AG09319 (cell line): ENCODE measurements at places on chromosomes 1 and 21.

- no peak for DNase-seq
Measured at GRCh38 chr1:206631085-206631509, 4.2 kb upstream of the DYRK3 start.

DNA sequence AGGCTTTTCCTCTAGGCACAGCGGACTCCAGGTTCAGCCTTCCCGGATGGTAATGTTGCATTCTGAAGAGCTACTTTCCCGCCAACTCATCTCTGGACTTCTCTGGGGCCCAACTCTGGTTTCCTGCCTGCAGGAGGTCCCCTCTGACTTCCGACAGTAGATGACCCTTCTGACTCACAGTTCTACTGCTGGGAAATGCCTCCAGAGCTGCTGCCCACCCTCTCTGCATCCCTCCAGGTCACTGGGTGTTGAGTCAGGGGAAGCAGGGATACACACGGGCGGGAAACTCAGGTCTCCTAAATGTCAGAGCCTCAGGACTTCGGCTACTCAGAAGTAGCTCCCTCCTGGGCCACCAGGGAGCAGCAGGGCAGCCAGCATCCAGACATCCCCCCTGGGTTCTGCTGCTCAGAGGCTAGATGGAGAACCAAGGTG lies 2.1 kb upstream of the KIF21B start:
- DNase-seq = no peak

DNA sequence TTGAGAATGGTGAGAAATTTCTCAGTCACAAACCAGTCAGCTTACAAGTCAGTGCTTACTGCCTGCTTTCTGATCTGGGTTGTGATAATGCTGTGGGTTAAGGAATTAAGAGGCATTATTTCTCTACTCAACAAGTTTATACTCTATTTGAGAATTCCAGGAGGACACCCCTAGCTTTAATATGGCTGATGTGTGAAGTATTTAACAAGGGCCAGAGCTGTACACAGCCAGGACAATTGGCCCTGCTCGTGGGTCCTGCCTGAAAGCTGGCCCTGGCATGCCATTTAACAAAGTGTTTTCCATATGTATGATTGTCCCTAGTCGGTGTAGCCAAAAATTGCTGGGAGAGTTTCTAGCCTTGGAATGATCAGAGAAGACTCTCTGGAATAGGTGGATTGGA lies 43.2 kb downstream of the HHAT start:
- DNase-seq = no peak

GRCh38 chr1:30721812-30722537 lies 1.4 kb downstream of the MATN1 start:
- no peak for DNase-seq

- DNase-seq = no peak
Measured at GRCh38 chr1:172533513-172534151, 682 bp downstream of the SUCO start.

GRCh38 chr1:25809283-25809926 lies 9.4 kb downstream of the SELENON start:
- no peak for DNase-seq

GRCh38 chr1:221708076-221708571 lies 33.8 kb downstream of the DUSP10 start:
- no peak for DNase-seq

DNA sequence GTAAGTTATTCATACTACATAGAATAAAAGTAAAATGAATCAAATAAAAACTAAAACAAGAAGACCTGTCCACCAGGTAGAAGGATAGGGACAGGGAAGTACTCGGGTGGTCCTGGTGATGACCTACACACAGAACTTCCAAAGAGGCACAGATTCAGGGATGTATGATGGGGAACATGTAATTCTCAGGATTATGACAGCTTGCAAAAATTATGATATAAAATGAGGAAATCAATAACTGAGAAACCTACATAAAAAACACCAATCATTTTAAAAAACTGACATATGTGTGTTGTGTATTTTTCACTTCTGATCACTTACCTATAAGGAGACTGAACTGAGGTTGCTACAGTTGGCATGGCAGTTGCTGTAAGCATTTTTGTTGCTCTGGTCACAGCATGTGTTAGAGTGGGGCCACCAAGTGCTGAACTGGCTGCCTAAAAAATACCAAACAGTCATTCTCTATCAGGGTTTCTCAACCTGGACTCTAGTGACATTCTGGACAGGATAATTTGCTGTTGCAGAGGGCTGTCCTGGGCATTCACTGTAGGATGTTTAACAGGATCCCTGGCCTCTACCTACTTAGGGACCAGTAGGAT lies 73.8 kb downstream of the USP24 start:
- no peak for DNase-seq

DNA sequence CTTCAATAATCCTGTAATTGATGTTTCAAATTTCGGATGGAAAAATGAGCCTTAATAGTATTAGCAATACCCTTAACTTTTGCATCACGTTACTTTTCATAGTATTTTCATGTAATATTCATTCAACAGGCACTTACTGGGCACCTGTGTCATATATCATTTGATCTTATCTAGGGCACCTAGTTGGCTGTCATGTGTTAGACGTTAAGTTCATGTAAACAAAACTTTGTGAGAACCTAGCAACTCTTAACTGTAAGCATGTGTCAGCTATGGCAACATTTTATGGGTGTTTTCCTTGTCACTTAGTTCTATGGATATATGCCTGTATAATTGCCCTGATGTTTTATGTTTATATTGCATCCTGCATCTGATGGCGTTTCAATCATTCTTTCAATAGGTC lies 777 bp downstream of the LAMC2 start:
- no peak for DNase-seq

- no peak for DNase-seq
Measured at GRCh38 chr1:24996983-24997893, 67.2 kb upstream of the RUNX3 start.

DNA sequence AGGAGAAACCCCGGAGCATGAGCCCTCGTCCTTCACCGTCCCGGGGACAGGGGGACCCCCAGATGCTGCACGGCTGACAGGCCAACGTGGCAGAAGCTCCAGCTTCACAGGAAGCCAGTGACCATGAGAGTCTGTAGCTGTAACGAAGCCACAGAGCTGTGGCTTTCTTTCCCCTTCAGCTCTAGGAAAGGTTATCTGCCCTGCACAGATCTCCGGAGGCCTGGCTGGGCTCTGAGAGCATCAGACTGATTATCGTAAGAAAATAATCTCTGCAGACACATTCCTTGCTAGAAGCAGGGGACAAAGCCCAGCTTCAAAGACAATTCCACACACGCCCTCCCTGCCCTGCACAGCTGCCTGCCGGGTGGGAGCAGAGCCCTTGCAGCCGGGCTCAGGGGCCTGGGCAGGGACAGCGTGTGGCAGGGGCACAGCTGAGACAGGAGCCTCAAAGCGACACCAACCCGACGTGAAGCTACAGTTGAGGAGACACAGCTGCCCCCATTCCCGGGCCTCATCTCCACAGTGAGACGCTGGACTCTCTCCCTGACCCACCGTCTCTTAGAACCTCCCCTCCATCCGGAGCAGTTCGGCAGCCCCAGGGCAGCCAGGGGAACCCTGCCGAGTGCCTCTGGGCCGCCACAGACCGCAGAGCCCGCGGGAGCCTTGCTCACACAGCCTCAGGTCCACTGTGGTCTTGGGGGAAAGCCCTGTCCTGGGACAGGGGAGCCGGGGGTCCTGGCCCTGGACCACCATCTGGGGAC lies 30.6 kb downstream of the POFUT2 start:
- no peak for DNase-seq

DNA sequence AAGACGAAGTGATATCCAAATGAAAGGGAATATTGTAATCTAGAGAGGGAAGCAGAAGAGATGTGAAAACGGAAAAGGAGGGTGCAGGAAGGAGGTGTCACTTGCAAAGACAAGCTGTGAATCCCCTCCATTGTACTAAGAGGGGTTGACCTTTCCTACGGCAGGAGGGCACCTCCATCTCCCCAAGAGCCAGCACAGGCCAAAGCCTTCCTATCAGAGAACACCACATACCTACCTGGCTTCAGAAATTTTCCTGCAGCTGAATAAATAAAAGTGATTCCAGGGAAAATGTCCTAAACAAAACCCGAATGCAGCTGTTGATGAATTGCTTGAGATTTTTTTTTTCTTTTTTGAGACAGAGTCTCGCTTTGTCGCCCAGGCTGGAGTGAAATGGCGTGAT lies 14.3 kb downstream of the KANK4 start:
- no peak for DNase-seq

- no peak for DNase-seq
Measured at GRCh38 chr21:41219498-41220207, 51.7 kb downstream of the BACE2 start.

DNA sequence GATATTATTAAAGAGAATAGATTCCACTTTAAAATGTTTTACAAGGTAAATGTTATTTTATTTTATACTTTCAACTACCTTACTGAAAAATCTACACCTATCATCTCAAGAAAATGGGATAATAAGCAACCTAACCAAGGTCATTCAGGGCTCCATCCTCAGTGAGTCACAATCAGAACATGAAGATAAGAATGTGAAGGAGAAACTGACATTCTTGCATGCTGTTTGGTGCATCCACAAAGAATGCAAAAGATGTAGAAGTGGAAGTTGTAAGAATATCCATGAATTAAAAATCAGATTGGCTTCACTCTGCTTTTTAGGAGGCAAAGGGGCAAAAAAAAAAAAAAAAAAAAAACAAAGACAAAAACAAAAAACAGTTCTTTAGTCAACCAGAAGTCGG lies 6.5 kb downstream of the WARS2 start:
- no peak for DNase-seq

DNA sequence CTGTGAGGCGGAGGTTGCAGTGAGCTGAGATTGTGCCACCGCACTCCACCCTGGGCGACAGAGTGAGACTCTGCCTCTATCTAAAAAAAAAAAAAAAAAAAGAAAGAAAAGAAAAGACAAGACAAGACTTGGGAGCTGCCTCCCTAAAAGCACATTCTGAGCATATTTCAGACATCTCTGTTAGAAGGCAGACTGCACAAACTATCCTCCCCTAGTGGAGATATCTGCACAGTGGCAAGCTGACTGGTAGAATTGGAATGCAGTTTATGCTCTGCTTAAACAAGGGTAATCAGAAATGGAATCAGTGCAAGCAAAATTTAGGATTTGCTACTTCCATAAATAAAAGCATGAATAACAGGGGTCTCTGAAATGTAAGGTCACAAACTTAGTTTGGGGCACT lies 31.8 kb downstream of the GNG4 start:
- DNase-seq = no peak

DNA sequence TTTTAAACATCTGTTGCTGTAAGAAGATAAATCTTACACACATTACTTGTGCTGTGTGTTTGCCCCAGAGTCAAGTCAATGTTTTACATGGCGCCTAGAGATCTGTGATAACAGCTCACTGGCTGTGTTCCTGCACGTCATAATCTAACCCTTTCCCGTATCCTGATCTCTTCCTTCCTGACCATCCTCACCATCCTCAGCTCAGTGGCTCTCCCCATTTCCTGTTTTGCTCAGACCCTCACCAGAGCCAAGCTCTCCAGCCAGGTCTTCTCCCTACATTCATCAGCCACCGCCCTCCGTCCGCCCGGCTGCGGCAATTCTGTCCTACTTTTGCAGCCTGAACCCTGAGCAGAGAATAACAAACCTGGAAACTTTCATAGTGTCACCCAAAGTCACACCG lies 824.7 kb downstream of the USP25 start:
- DNase-seq = no peak

GRCh38 chr1:2290171-2290578 lies 62.1 kb downstream of the SKI start:
- DNase-seq = no peak

- DNase-seq = no peak
Measured at GRCh38 chr1:25148673-25149300, 83.5 kb downstream of the SYF2 start.

GRCh38 chr1:87642581-87643221 lies 314.0 kb downstream of the LMO4 start:
- no peak for DNase-seq
